Head of caudate nucleus (tissue), 42 donors: ENCODE measurements at places on chromosomes 7 and 10.

DNA sequence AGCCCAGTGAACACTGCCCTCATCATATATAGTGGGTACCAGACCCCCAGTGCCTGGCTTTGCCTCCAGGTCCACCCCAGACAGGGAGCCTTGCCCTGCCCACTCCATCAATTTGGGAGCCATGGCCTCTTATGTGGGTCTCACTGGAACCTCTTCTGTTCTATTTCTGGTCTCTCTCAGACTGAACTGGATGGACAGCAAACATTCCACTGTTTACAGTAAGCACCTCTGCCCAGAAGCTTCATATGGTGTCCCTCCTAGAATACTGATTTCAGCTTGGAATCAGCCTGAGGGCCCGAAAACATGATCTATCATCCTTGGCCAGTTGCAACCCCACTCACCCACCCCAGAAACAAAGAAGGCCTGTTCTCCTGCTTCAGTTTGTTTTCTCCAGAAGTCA is 81.0 kb upstream of the SLF2 start:
- no peak for DNase-seq

DNA sequence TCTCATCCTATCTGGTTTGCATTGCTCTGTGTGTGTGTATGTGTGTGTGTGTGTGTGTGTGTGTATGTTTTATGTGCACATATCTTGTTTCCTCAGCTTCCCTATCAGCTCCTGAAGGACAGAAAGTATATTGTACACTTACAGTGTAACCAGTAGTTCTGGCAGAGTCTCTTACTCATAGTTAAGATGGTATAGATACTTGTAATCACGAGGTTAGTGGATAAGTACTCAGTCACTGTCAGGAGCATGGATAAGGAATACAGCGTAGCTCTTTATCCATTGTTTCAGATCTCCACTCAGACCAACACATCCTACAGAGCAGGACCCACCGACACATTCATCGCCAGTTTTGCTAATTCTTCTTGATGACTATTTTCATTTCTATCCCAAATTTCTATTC is 275.0 kb downstream of the TSPAN12 start:
- DNase-seq, result no peak

DNA sequence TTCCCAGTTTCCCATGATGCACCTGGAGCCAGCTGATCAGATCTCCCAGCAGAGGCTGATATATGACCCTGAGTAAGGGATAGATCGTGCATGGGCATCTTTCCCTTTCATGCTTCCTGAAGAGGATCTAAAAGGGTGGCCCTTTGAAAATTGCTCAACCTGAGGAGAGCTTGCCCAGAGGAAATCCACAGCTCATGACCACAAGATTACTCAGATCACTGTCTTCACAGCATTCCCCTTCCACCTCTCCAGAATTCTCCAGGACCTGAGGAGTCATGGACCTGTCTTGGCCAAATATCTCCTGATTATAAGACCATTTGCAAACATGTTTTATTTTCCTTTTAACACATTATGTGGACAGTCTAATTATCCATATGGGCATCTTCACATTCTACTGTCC is 328.1 kb downstream of the LHFPL3 start:
- DNase-seq, result no peak

- DNase-seq, result no peak
Observed at GRCh38 chr7:21029006-21029405, 242.3 kb upstream of the SP8 start.

DNA sequence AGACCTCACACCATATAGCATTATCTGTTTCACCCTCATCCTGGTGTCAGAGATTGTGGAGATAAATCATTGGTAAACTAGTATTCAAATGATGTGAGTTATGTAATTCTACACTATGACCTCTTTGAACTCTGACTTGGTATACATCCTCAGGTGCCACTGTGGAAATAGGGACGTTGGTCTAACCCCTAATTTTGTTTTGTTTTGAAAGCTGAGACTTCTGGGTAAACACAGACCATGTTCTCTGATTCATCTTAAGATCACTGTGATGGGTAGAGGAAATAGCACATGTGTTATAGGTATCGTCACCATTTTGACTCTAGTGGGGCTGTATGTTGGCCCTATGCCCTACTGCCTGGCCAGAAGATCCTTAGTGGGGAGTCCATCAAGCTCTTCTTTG is 241.6 kb downstream of the CCDC7 start:
- DNase-seq, result no peak

- DNase-seq, result peak; percentile 33
Observed at GRCh38 chr7:45973725-45974532, 52.9 kb upstream of the IGFBP3 start.

GRCh38 chr10:114974625-114975024 is 36.6 kb downstream of the TRUB1 start:
- DNase-seq, result no peak

DNA sequence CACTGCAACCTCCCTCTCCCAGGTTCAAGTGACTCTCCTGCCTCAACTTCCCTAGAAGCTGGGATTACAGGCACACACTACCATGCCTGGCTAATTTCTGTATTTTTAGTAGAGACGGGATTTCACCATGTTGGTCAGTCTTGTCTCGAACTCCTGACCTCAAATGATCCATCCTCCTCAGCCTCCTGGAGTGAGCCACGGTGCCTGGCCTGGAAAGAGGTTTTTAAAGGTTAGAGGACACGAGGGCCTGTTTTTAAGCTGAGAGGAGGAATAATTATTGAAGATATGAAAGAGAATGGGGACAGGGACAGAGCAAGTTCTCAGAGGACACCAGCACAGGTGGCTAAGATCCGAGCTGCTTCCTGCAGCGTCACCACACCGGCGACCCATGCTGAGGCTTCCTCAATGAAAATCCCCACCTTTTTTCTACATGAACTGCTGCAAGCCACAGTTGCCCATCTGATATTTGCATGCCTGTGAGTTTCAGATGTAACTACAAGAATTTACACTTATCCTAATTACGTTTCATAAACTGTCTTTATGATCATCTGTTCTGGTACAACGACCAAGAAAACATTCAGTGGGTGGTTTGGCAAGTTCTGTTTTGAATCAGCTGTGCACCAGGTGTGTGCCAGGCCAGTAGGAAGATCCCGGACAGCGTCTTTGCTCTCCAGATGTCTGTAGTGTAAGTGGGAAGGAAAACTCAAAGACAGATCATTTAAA is 76.0 kb downstream of the HIP1 start:
- no peak for DNase-seq

- no peak for DNase-seq
Observed at GRCh38 chr10:114987995-114988394, 50.0 kb downstream of the TRUB1 start.

DNA sequence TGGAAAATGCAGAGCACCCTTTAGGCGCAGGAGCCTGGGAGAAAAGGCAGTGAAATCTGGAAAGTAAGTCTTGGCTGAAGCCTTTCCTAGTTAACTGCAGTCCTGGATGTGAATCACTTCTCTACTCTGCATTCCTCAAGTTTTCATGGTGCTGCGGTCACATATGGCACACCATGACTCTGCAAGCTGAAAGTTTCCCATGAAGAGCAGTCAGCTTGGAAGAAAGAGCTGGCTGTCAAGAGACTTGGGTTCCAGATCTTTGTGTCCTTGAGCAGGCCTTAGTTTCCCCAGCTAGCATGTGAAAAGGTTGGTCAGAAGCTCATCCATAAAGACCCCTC is 548.3 kb downstream of the SORCS3 start:
- DNase-seq, result no peak

- DNase-seq, result no peak
Observed at GRCh38 chr7:80748363-80749042, 110.1 kb downstream of the CD36 start.

DNA sequence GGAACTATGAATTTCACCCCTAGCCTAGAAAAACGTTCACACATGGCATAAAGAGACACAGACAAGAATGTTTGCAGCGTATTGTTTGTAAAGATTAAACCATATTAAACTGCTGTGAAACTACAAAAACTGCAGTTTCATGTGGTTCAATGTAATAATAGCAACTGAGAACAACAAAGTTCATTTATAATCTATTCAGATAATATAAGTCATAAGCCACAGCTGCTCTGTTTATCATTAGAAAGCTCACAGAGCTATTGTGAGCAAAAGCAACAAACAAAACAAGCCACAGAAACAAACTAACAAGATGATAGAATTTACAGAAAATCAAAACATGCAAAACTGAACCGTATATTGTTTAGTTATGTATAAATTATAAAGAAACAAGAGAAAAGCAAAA is 113.5 kb downstream of the AHR start:
- no peak for DNase-seq

DNA sequence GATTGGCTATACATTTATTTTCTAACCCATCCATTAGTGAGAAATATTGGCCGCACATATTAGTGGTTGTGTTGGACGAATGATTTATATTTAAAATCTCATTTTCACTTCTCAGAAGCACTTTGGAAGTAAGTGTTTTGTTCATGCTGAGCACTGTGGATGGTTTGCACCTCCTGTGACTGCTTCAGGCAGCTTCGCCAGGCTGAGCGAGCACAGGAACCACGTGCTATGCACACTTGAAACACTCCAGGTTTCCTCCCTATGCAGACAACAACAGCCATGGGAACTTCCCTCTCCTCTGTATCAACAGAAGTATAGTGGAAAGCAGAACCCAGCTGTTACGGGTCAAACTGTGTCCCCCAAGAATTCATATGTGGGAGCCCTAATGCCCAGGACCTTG is 67.3 kb upstream of the WDR11 start:
- no peak for DNase-seq

DNA sequence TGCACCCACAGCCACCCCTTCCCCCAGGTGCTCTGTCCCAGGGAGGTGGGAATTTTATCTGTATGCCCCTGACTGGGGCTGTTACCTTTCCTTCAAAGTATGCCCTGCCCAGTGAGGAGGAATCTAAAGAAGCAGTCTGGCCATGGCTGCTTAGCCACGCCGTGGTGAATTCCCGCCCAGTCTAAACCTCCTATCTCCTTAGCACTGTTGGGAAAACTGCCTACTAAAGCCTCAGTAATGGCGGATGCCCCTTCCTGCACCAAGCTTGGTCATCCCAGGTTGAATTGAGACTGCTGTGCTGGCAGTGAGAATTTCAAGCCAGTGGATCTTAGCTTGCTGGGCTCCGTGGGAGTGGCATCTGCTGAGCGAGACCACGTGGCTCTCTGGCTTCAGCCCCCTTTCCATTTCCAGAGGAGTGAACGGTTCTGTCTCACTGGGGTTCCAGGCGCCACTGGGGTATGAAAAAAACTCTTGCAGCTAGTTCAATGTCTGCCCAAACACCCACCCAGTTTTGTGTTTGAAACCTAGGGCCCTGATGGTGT is 87.2 kb downstream of the ABCC2 start:
- no peak for DNase-seq

- DNase-seq, result no peak
Observed at GRCh38 chr7:63867127-63867526, 131.5 kb upstream of the ZNF722 start.

DNA sequence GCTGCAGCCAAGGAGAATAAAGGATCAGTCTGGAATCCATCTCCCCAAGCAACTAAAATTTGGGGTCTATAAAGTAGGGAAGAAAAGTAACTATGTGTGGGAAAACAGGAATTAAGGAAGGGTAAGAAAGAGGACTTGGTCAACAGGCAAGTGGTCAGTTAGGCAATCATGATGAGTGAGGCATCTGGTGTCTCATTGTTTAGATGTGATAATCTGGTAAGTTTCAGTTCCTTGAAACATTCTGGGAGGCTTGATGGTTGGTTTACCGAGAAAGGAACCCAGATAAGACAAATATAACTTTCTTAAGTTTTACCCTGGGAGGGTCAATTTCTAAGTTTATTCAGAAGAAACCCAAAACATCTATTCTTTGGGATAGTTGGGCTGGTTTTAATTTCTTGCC is 22.3 kb downstream of the HYAL4 start:
- no peak for DNase-seq

DNA sequence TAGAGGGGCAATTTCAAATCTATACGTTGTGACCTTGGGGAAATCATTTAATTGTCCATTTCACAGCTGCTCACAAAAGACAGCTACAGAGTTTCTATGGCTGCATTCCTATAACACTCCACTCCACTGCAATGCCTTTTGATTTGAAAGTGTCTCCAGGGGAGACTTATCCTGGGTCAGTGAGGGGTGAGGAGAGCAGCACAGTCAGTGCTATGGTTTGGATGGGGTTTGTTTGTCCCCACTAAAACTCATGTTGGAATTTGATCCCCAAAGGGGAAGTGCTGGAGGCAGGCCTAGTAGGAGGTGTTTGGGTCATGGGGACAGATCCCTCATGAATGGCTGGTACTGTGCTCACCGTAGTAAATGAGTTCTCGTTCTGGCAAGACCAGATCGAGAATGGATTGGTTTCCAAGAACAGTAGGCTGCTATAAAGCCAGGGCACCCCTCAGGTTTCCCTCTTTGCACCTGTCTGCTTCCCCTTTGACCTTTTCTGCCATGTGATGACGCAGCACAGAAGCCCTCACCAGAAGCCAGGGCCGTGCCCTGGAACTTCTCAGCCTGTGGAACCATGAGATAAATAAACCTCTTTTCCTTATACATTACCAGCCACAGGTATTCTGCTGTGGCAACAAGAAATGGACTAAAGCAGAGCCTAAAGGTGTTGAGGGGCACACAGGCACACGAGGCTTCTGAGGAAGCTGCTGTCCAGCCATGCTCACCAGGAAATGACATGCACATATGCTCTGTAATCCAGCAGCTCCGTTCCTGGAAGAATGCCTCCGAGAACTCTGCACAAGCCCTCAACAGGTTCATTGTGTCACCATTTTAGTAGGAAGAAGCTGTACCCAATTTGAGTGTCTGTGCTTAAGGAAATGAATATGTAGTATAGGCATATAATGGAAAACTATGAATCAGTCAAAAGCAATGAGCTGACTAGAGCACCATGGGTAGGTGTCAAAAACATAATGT is 5.0 kb upstream of the PAPOLB start:
- DNase-seq, result no peak

DNA sequence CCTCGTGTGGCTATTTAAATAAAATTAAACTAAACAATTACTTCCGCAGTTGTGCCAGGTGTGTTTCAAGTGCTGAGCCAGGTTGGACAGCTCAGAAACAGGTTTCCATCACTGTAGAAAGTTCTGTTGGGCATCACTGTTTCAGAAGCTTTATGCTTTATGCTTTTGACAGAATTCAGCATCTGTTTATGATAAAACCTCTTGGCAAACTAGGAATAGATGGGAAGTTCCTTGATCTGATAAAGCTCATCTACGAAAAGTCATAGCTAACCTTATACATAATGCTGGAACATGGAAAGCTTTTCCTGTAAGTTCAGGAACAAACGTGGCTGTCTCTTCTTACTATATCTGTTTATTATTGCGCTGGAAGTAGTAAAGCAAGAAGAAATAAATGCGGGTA is 143.4 kb downstream of the DOCK1 start:
- DNase-seq, result peak; percentile 8

- DNase-seq, result no peak
Observed at GRCh38 chr7:12398186-12398585, 5.5 kb downstream of the VWDE start.

DNA sequence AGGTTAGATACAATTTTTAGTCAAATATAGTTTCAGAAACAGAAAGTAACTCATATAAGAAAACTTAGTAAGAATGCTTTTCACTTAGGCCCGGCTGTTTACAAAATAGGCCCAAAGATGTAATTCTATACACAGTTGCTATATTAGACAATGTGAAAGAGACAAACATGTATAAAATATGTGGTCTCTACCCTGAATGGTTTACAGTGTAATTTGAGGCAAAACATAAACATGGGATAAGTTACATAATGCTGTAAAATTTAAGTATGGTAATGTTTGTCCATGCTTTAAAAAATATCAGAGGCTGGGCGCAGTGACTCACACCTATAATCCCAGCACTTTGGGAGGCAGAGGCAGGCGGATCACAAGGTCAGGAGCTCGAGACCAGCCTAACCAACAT is 18.7 kb downstream of the KRIT1 start:
- no peak for DNase-seq
